Effector CD4-positive, alpha-beta T cell (primary cell): ENCODE measurements at places on chromosomes 1 and 21.

GRCh38 chr1:65003316-65003664, 36.9 kb upstream of the JAK1 start:
- DNase-seq: no peak

DNA sequence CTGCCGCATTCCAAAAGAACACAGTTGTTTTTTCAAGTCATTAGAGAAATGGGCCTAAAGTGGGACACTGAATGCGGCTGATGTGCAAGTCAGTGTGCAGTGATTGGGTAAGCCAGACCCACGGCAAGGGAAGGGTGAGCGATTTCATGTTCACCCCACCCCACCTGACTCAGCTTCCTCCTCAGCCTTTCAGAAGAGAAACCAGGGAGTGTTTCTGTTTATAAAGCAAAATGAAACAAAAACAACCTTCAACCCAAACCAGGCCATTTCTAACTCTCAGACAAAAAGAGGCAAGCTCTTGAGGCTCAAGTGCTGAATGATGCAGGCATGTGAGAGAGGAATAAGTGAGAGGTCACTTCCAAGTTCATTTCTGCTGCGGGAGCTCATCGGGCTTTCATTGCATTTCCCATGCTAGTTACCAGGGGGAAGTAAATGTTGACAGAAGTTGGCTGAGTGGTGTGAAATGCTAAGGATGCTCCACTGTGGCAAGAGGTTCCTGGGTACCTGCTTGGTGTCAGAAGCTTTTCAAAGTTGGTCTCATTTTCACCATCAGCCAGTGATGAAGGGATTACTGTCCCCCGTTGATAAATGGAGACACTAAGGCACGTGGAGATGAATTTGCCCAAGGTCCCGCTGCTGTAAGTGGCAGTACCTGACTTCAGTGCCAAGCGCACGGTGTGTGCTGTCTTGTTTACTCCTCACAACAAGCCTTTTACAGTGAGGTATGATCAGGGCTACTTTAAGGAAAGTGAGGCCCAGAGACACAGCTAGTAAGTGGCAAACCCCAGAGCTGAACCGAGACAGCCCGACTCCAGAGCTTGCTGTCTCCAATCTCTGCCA, 29.1 kb downstream of the STPG1 start:
- no peak for DNase-seq

DNA sequence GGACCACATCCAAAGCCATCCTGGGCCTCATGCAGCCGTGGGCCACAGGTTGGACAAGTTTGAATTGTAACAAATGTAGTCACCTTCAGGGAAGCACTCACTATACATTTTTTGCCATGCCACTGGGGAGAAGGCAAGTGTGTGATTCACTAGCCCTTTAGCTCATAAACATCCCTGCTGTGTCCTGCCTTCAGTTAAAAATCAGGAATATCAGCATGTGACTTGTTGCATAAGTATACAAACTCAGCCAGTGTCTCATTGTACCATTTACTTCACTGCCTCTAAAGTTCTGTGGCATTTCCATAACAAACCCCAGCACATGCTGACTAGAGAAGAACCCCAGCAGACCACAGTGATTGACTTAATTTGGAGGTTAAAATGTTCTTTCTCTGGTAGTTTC, 142.0 kb upstream of the C1orf105 start:
- DNase-seq: no peak

DNA sequence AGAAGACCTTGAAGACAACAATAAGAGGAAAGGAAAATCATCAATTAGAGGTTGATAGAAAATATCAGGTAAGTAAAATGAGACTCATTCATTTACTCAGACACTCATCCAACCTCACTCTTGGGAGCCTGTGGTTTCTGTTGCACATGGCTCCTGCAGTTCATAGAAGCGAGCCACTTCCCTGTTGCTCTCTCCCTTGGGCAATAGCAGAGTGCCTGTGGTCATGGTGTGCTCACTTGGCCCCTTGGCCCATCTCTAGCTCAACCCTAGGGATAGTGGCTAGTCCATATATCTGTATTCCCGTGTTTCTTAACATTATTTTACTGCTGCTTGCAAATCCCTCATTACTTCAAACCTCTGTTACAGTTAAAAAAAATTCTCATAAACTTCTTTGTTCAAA, 368.6 kb downstream of the PTPRC start:
- no peak for DNase-seq

GRCh38 chr1:232664844-232665777, 35.2 kb upstream of the SIPA1L2 start:
- no peak for DNase-seq

DNA sequence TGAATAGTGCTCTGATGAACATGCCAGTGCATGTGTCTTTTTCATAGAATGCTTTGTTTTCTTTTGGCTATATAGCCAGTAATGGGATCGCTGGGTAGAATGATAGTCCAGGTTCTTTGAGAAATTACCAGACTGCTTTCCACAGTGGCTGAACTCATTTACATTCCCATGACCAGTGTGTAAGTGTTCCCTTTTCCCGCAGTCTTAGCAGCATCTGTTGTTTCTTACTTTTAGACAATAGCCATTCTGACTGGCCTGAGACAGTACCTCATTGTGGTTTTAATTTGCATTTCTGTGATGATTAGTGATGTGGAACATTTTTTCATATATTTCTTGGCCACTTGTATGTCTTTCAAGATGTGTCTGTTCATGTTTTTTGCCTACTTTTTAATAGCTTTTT, 784.5 kb downstream of the USP25 start:
- DNase-seq: no peak

- no peak for DNase-seq
Measured at GRCh38 chr21:46437511-46437910, 21.2 kb upstream of the DIP2A start.

DNA sequence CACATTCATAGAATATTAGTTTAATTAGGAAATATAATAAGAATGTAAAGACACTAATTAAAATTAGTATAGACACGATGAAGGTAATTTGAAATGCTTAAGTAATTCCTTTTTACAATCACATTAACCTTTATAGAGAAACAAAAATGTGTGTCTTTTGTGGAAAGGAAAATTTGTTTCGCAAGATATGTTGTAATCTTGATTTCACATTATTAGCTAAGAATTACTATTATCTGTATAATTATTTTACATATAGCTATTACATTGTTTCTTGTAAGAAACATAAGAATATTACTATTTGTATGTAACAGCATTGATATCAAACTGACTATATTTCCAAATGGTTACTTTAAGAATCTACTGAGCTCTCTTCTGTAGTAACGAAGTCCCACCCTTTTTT, 111.2 kb downstream of the PTPRC start:
- no peak for DNase-seq

GRCh38 chr1:57019236-57019839, 53.5 kb upstream of the C8B start:
- no peak for DNase-seq

GRCh38 chr21:45995686-45996179, 14.2 kb downstream of the COL6A1 start:
- DNase-seq: no peak

GRCh38 chr21:34528131-34528561, 16.1 kb upstream of the KCNE1 start:
- DNase-seq: no peak

DNA sequence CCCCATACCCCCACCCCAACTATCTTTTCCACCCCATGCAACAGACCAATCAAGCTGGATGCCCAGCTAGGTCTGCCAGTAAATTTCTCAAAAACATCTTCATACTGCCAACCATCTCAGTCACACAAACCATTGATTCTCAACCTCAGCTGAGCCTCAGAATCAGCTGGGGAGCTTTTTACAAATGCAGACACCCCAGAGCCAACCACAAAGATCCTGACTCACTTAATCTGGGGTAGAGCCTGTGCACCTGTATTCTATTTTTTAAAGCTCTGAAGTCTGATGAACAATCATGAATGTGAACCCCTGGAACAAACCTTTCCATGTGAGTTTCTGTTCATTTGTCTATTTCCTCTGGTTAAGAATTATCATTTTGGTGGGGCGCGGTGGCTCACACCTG, 66.0 kb downstream of the ZNF281 start:
- no peak for DNase-seq

DNA sequence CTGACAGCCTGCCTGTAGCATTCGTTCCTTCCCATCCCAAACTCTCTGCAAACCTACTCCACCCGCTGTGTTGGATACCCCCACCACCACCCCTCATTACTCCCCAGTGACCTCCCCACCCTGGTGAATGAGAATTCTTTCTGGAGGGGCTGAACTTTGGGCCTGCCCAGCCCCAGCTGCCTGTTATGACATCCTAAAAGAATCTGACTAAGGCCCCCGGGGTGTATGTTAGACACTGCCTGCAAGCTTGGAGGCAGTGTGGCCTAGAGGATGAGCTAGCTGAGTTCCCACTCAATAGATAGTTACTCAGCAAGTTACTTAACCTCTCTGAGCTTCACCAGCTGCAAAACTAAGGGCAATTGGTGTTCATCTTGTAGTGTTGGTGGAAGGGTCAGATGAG, 110.2 kb upstream of the FGGY start:
- DNase-seq: no peak

- no peak for DNase-seq
Measured at GRCh38 chr1:85681087-85681486, 27.1 kb downstream of the ZNHIT6 start.

GRCh38 chr1:95753382-95754016, 519.5 kb downstream of the RWDD3 start:
- DNase-seq: no peak

GRCh38 chr1:23593556-23594148, 34.4 kb upstream of the ID3 start:
- DNase-seq: no peak

GRCh38 chr1:61182049-61182448, 99.7 kb downstream of the NFIA start:
- DNase-seq: no peak

- no peak for DNase-seq
Measured at GRCh38 chr1:61226791-61227567, 144.6 kb downstream of the NFIA start.

- no peak for DNase-seq
Measured at GRCh38 chr1:205936311-205936710, 6.9 kb downstream of the SLC26A9 start.

GRCh38 chr1:66585002-66585401, 51.0 kb downstream of the SGIP1 start:
- no peak for DNase-seq

DNA sequence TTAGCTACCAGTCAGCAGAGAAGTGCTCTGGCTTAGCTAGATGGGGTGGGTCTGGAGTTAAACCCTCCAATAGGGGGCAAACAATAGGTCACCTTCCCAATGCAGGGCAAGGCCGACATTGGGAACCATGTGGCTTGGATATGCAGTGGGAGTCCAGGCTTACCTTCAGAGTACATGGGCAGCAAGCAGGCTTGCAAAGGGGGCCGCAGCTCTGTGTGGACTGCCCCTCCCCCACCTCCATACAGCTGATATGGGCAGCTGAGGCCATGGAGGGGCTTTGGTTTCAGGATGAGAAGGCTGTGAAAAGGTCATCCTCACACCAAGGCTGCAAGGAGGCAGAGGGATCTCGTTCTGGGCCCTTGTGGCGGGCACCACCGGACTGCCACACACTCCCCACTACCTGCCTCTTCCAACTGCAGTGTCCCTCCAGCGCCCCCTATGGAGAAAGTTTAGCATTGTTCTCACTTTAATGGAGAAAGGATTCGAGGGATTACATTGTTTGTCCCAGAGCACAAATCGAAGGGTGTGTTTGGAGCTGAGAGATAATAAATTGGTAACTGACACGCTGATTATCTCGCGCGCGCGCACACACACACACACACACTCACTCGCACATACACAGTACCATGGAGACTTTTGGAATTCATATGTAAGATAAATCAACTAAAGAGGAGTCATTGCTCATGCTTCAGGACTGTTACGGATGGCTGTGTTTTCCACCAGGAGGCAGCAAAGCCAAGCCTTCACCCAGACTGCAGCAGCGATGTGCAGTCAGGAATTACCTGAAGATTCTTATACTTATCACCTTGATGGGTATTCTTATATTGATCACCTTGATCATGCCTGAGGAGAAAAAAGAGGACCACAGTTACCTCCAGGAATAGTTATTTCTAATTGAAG, 7.0 kb upstream of the SMCP start:
- no peak for DNase-seq

DNA sequence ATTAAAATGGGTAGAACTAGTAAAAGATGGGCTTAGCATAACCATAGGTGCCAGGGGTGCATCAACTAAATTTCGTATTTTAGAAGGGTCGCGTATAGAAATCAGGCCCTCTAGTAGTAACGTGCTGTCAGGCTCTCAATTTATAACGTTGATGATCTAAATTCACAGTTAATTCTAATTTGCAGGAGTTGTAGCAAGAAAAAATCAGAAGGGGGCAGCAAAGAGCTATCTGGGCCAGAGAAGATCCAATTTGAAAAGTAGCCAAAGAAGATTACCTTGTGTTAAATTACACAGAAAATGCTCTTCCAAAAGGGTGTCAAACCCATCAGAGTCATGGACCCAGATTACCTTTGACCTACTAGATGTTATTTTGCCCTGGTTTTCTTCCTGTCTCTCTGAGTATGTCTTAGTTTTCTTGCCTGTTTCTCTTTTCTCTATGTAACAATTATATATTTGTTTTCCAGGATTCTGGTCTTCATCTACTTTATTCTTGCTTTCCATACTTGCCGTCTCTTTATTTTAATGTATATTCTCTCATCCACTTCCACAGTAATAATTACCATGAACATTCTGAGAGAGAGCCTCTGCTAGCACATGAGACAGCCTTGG, 1030.9 kb downstream of the AMY1C start:
- no peak for DNase-seq

GRCh38 chr1:43651188-43651587, 1.2 kb downstream of the KDM4A start:
- DNase-seq: no peak

GRCh38 chr1:40096646-40096976, 441 bp downstream of the PPT1 start:
- no peak for DNase-seq

DNA sequence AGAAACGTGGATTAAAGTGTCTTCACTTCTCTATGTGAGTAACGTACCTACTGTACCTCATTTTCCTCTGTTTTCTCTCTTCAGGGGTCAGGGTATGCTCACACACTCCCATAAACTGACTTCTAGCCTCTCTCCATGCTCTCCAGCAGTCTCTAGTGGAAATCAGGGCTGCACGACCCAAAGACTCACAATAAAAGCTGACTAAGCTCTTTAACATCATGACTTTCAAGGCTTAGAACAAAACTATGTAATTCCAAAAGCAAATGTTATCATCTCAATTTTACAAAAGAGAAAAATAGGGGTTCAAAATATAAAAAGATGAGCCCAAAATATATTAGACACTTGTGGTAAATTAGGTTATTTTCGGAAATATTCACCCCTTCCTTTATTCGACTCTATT, 62.5 kb upstream of the KRTAP11-1 start:
- DNase-seq: no peak

- no peak for DNase-seq
Measured at GRCh38 chr1:87686136-87686495, 357.4 kb downstream of the LMO4 start.

DNA sequence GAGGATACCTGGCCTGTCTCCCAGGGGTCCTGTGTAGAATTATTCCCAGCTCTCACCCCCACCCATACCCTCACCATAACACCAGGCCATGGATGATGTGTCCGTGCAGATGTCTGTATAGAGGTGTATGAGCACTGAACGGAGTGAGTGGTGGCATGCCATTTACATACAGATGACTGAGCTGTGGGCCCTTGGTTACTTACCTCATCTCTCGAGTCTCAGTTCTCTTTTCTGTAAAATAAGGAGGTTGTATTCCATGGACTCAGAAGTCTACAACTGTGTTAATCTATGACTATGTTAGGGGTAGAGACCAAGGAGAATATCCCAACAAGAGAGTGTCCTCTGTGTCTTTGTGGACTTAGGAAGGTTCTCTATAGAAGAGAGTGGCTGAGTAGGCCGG, 65.6 kb upstream of the CD1D start:
- no peak for DNase-seq

- no peak for DNase-seq
Measured at GRCh38 chr1:43383449-43383848, 6.2 kb downstream of the MED8 start.
